ENCODE measurements at places on chromosomes 7 and 10. TPM values are rescaled to one million over a fixed set of nuclear protein-coding genes. Genes with fewer than 3 reads are reported as not detected.
A peak's percentile ranks its signal among the peaks of the same experiment; 100 is the strongest.

- H3K27ac ChIP-seq: peak overlapping the region; percentile 60
- no peak overlapping the region for H3K4me3 ChIP-seq
- DNase-seq: no peak
- peaks cover 30% of the 10 kb centered on the region for H3K4me1 ChIP-seq
- H3K27me3 ChIP-seq: no peaks in the 10 kb centered on the region
Observed at GRCh38 chr10:78746155-78746763, 322.5 kb upstream of the ZMIZ1 start.

TEX47 gene
- polyA plus RNA-seq: not detected

SPAM1 gene
- polyA plus RNA-seq: not detected

ZNF800 gene
- 50.0 TPM for polyA plus RNA-seq

DNAH11 gene
- not detected for polyA plus RNA-seq

C7orf33 gene
- polyA plus RNA-seq: not detected

GRCh38 chr10:123962756-123963530 is 71.3 kb upstream of the CPXM2 start:
- no peaks in the 10 kb centered on the region for H3K36me3 ChIP-seq
- H3K4me3 ChIP-seq: no peak overlapping the region
- DNase-seq: no peak
- no peaks in the 10 kb centered on the region for H3K4me1 ChIP-seq
- H3K27me3 ChIP-seq: peaks cover 32% of the 10 kb centered on the region

GRCh38 chr10:86472061-86472460 is 49.5 kb downstream of the WAPL start:
- DNase-seq: no peak
- H3K27me3 ChIP-seq: no peaks in the 10 kb centered on the region
- no peak overlapping the region for H3K4me3 ChIP-seq
- no peak overlapping the region for H3K27ac ChIP-seq

DNA sequence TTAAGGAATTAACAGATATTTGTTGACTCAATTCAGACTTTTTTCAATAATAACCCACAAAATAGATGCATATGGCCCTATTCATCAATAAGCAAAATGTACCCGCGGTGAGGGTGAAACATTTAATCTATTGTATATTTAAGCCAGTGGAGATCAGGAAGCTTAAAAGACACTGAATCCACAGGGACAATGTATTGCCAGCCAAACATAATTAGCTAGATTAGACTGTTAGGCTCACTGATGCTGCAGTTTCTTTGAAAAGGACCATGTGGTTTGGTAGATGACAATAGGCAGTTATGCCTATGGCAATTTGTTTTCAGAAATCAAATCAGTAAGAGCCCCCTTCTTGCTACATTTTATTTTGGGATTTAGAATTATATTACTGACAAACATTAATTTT is 87.3 kb upstream of the PLXDC2 start:
- no peak for DNase-seq
- H3K36me3 ChIP-seq: no peaks in the 10 kb centered on the region
- peaks cover 11% of the 10 kb centered on the region for H3K4me1 ChIP-seq
- H3K27me3 ChIP-seq: no peaks in the 10 kb centered on the region

MUC12 gene
- polyA plus RNA-seq: not detected

DNA sequence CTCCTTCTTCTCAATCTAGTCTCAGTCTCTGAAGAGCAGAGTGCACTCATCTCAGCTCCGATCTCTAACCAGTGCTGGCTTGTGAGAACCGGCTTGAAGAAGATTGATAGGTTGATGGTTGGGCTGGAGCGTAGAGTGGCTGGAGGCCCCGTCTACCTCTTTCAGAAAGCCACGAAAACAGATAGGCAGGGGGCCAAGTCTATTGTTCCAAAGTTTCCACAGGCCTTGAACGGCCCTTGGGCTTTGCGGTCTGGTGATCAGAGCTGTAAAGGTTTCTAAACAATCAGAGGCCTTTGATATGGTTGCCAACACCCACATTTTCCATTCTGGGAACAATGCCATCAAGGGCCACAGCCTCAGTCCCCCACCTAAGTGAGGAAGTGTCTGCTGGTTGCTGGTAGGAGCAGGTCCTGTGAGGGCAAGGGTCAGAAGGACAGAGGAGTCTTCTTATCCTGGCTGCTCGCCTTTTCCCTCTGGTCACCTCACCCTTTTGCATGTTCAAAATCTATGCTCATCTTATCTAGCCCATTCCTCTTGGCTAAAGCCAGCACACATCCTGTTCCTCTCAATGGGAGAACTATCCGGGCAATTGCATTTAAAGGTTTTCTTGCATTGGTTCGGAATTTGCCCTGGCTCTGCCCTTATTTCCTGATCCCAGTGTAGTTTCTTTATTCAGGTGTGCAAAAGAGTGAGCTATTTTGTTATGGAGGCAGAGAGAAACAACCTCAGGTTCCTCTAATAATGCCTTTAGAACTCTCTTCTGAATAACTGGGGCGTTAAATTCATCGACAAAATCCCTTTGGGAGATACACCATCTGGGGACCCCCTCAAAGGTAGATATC is 70.3 kb upstream of the KMT2E start:
- peak; percentile 74 for DNase-seq
- no peaks in the 10 kb centered on the region for H3K27me3 ChIP-seq
- peak overlapping the region; percentile 86 for H3K4me3 ChIP-seq
- peak overlapping the region; percentile 98 for H3K27ac ChIP-seq
- H3K36me3 ChIP-seq: no peaks in the 10 kb centered on the region
- peaks cover 79% of the 10 kb centered on the region for H3K4me1 ChIP-seq

GRCh38 chr7:120054376-120055100 is 218.4 kb upstream of the KCND2 start:
- H3K27ac ChIP-seq: no peak overlapping the region
- no peaks in the 10 kb centered on the region for H3K36me3 ChIP-seq
- no peaks in the 10 kb centered on the region for H3K4me1 ChIP-seq
- no peak overlapping the region for H3K4me3 ChIP-seq
- no peak for DNase-seq

GRCh38 chr10:36373424-36374096 is 731.5 kb upstream of the FZD8 start:
- no peaks in the 10 kb centered on the region for H3K36me3 ChIP-seq
- no peaks in the 10 kb centered on the region for H3K4me1 ChIP-seq
- H3K27ac ChIP-seq: no peak overlapping the region
- no peaks in the 10 kb centered on the region for H3K27me3 ChIP-seq
- no peak overlapping the region for H3K4me3 ChIP-seq

DOCK4 gene
- polyA plus RNA-seq: not detected

IDI2 gene
- not detected for polyA plus RNA-seq

CLDN4 gene
- polyA plus RNA-seq: 0.04 TPM

- no peak for DNase-seq
- peaks cover 6% of the 10 kb centered on the region for H3K36me3 ChIP-seq
- peak overlapping the region; percentile 98 for H3K4me3 ChIP-seq
- peak overlapping the region; percentile 100 for H3K27ac ChIP-seq
- no peaks in the 10 kb centered on the region for H3K27me3 ChIP-seq
Observed at GRCh38 chr10:112374724-112375541, 1.0 kb downstream of the ACSL5 start.

MMD2 gene
- not detected for polyA plus RNA-seq

GRCh38 chr7:44733708-44734481 is 14.8 kb upstream of the ZMIZ2 start:
- H3K4me3 ChIP-seq: no peak overlapping the region
- H3K27me3 ChIP-seq: no peaks in the 10 kb centered on the region
- no peak for DNase-seq
- no peak overlapping the region for H3K27ac ChIP-seq
- no peaks in the 10 kb centered on the region for H3K36me3 ChIP-seq

DNA sequence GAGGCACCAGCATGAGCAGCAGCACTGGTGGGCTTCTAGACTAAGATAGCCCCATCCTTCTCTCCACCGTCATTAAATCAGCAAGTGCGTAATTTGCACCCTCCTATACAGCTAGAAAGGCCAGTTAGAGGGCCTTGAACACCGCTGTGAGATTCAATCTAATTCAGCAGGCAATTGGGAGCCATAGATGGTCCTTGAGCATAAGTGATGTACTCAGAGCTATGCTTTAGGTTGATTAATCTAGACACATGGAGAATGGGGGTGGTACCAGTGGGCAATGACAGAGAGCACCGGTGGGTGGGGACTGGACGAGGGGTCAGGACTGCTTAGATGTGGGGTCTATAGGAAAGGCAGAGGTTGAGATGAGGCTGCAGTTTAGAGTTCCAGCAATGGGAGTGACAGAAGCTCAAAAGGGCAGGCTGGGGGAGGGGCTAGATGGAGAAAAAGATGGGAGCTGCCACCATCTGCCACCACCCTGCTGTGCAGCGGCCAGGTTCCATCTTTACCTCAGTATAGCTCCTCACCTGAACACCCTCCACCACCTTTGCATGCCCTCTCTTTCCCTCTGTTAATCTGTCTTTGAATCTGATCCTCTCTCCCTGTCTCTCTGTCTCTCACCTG is 87.3 kb downstream of the C10orf105 start:
- DNase-seq: no peak
- H3K4me1 ChIP-seq: no peaks in the 10 kb centered on the region
- no peak overlapping the region for H3K27ac ChIP-seq
- no peaks in the 10 kb centered on the region for H3K36me3 ChIP-seq
- H3K27me3 ChIP-seq: no peaks in the 10 kb centered on the region

DNA sequence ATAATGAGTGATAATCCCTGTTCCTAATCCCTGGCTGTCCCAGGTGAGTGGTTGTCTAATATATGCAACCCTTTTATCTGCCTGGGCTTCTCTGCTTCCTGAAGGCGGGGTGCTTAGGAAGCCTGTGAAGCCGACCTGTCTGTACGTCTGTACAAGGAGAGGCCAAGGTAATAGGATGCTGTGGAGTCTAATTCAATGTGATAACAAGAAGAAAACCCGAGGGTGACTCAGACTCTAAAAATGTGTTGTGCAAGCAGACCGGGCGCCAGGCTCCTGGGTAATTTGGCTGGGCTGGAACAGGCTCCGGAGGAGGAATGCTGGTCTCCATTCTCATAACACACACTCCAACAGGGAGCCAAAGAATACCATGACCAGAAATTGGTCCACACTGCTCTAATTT is 43.6 kb downstream of the THNSL1 start:
- H3K4me3 ChIP-seq: no peak overlapping the region
- H3K27ac ChIP-seq: no peak overlapping the region

GRCh38 chr7:1377111-1377909 is 82.0 kb downstream of the MICALL2 start:
- no peaks in the 10 kb centered on the region for H3K36me3 ChIP-seq
- no peaks in the 10 kb centered on the region for H3K27me3 ChIP-seq
- DNase-seq: no peak

SYNPO2L gene
- polyA plus RNA-seq: not detected

- H3K4me1 ChIP-seq: no peaks in the 10 kb centered on the region
- no peaks in the 10 kb centered on the region for H3K27me3 ChIP-seq
- no peak overlapping the region for H3K27ac ChIP-seq
- DNase-seq: no peak
- H3K4me3 ChIP-seq: no peak overlapping the region
Observed at GRCh38 chr7:46581268-46581667, 660.2 kb upstream of the IGFBP3 start.

DNA sequence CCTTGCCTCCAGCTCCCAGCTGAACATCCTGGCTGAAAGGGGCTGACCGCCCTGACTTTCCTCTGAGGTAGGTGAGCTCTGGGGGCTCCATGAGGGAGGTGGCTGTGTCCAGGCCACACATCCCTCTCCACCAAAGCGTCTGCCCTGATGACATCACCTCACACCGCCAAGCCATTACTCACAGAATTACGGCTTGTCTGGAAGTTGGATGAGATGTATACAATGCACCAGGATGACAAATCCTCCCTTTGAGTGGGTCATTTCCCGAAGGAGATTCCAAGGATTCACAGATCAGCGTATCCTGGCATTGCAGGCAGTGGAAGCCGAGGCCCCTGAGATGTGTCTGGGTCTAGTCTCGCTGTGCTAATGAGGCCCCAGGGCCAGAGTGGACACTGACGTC is 15.1 kb upstream of the RET start:
- peaks cover 5% of the 10 kb centered on the region for H3K27me3 ChIP-seq
- no peaks in the 10 kb centered on the region for H3K4me1 ChIP-seq
- no peak overlapping the region for H3K4me3 ChIP-seq
- H3K36me3 ChIP-seq: no peaks in the 10 kb centered on the region
- no peak overlapping the region for H3K27ac ChIP-seq

DNA sequence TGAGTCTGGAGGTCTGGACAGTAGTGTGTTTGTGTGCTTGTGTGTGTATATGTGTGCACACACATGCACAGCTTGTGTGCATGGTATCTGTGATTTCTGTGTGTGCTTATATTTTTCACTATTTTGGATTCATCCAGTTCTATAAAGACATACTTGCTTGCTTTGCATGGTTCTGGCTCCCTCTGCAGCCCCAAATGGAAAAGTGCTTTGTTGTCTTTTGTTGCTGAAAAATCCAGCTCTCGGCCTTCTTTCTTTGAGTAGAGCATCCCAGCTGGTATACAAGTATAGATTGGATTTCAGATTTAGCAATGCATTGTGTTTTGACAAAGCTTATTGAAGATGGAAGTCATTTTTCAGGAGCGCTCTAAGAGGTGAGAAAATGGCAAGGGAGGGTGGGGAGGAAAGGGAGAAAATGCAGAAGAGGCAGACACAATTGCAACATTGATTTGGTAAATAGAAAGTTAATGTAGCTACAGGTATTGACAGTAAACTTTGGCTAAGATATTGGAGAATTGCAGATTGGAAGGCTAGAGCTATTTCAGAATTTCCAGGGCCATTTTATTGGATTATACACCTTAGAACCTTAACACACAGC is 333.9 kb downstream of the AUTS2 start:
- H3K36me3 ChIP-seq: no peaks in the 10 kb centered on the region
- H3K27ac ChIP-seq: no peak overlapping the region
- H3K4me1 ChIP-seq: no peaks in the 10 kb centered on the region
- DNase-seq: no peak
- H3K4me3 ChIP-seq: no peak overlapping the region

- H3K27me3 ChIP-seq: no peaks in the 10 kb centered on the region
- H3K36me3 ChIP-seq: peaks cover 14% of the 10 kb centered on the region
- H3K27ac ChIP-seq: no peak overlapping the region
- H3K4me3 ChIP-seq: no peak overlapping the region
Observed at GRCh38 chr7:23603632-23604295, 6.6 kb downstream of the CCDC126 start.

SORCS1 gene
- polyA plus RNA-seq: not detected

- H3K36me3 ChIP-seq: no peaks in the 10 kb centered on the region
- peaks cover 2% of the 10 kb centered on the region for H3K27me3 ChIP-seq
- no peak overlapping the region for H3K27ac ChIP-seq
- H3K4me1 ChIP-seq: peaks cover 1% of the 10 kb centered on the region
Observed at GRCh38 chr10:131845505-131846239, 55.1 kb upstream of the PPP2R2D start.

All from naive thymus-derived CD8-positive, alpha-beta T cell (primary cell).